ENCODE measurements at places on chromosomes 3 and 15.

GRCh38 chr3:177833332-177833731 lies 636.0 kb upstream of the TBL1XR1 start:
- no peaks in the 10 kb centered on the region for H3K36me3 ChIP-seq
- H3K27me3 ChIP-seq, result no peaks in the 10 kb centered on the region
- DNase-seq, result no peak
- H3K27ac ChIP-seq, result no peak overlapping the region
- peaks cover 4% of the 10 kb centered on the region for H3K4me1 ChIP-seq

DNA sequence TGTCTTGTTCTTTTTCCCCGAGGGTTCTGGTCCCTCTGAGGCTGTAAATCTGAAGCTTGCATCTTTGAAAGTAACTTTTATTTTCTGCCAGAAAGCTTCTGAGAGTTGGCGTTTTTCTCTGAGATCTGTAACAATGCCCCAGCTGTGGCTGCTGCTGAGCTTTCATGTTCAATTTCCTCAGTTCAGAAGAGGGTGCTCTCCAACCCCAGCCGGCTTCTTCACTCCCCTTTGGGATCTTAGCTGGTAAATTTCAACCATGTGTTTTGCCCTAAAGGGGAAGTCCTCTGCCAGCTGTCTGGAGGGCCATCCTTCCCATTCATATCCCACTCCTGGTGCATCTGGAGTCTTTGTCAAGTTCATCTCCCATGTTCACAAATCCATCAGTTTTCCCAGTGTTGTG lies 18.3 kb upstream of the CFAP100 start:
- no peak overlapping the region for H3K4me3 ChIP-seq
- DNase-seq, result no peak
- peaks cover 16% of the 10 kb centered on the region for H3K27me3 ChIP-seq

- H3K4me3 ChIP-seq, result no peak overlapping the region
- no peaks in the 10 kb centered on the region for H3K36me3 ChIP-seq
- no peaks in the 10 kb centered on the region for H3K4me1 ChIP-seq
- no peak for DNase-seq
- H3K27me3 ChIP-seq, result peaks cover 17% of the 10 kb centered on the region
- no peak overlapping the region for H3K27ac ChIP-seq
Observed at GRCh38 chr3:152828075-152828840, 6.7 kb upstream of the P2RY1 start.

GRCh38 chr3:133474817-133475216 lies 75.0 kb downstream of the BFSP2 start:
- H3K4me3 ChIP-seq, result no peak overlapping the region
- peaks cover 5% of the 10 kb centered on the region for H3K4me1 ChIP-seq
- H3K36me3 ChIP-seq, result no peaks in the 10 kb centered on the region
- H3K27ac ChIP-seq, result no peak overlapping the region
- no peak for DNase-seq

DNA sequence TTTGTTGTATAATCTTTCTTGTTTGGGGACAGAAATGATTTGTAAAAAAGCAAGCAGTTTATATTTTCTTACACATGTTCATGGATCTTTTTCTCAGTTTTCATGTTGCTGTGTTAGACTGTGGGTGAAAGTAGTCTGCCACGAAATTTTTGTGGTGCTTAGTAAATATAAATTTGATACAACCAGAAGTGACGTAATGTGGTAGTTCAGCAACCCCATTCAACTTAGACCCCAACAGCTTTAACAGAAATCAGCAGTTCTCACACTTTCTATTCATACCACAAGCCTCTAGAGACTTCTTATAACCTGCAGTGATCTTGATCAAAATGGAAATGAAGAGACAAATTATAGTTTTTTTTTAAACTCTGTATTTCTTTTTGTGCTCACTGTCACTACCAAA lies 120.2 kb upstream of the IGSF10 start:
- H3K27me3 ChIP-seq, result peaks cover 3% of the 10 kb centered on the region
- no peak overlapping the region for H3K4me3 ChIP-seq
- H3K36me3 ChIP-seq, result no peaks in the 10 kb centered on the region
- H3K4me1 ChIP-seq, result no peaks in the 10 kb centered on the region
- DNase-seq, result no peak
- H3K27ac ChIP-seq, result no peak overlapping the region

GRCh38 chr3:134817297-134817696 lies 22.2 kb downstream of the EPHB1 start:
- no peaks in the 10 kb centered on the region for H3K36me3 ChIP-seq
- DNase-seq, result no peak
- no peaks in the 10 kb centered on the region for H3K4me1 ChIP-seq
- H3K4me3 ChIP-seq, result no peak overlapping the region
- H3K27me3 ChIP-seq, result peaks cover 8% of the 10 kb centered on the region

GRCh38 chr3:188049606-188050530 lies 104.1 kb upstream of the LPP start:
- H3K27me3 ChIP-seq, result peaks cover 18% of the 10 kb centered on the region
- H3K36me3 ChIP-seq, result no peaks in the 10 kb centered on the region
- DNase-seq, result peak; percentile 62
- peak overlapping the region; percentile 22 for H3K27ac ChIP-seq
- H3K4me1 ChIP-seq, result peaks cover 23% of the 10 kb centered on the region
- H3K4me3 ChIP-seq, result peak overlapping the region; percentile 61

DNA sequence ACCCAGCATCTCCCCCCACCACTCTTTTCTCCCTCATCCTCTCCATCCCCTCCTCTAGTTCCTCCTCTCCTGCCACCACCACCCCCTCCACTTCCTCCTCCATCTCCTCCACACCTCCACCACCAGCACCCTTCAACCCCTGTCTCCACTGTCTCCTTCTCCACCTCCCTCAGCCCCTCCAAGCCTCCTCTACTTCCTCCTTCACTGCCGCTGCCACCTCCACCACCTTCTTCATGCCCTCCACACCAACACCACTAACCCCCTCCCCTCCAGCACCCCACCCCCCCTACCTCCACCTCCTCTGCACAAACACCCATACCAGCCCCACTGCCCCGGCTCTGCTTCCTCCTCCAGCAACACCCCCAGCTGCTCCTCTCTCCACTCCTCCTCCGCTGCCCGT lies 88.0 kb downstream of the HES1 start:
- peaks cover 12% of the 10 kb centered on the region for H3K4me1 ChIP-seq
- H3K27me3 ChIP-seq, result peaks cover 35% of the 10 kb centered on the region
- no peak for DNase-seq
- H3K4me3 ChIP-seq, result no peak overlapping the region

- no peaks in the 10 kb centered on the region for H3K4me1 ChIP-seq
- no peak overlapping the region for H3K4me3 ChIP-seq
- no peak overlapping the region for H3K27ac ChIP-seq
- peaks cover 7% of the 10 kb centered on the region for H3K27me3 ChIP-seq
- DNase-seq, result no peak
Observed at GRCh38 chr15:87732976-87733375, 523.6 kb downstream of the NTRK3 start.

DNA sequence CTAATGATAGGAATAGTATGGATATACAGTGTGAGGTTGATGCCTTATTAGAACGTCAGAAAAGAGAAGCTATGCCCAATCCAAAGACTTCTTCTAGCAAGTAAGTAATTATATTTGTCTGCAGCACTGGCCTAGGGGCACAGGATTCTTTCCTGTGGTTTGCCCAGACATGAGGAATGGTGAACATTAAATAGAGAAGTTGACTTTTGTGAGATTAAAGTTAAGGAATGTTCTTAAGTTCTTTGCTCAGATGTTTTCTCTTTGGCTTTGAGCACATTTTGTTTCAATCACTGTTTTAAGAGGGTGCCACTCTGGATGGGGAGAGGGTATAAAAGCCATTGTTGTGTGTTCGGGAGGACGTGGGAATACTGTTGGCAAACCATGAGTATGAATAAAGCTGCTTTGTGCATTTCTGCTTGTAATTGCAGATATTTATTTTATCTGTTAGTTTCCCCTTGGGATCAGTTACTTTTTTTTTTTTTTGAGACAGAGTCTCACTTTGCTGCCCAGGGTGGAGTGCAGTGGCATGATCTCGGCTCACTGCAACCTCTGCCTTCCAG lies 8.3 kb downstream of the KIF23 start:
- H3K4me3 ChIP-seq, result no peak overlapping the region
- H3K27ac ChIP-seq, result no peak overlapping the region
- H3K36me3 ChIP-seq, result peaks cover 17% of the 10 kb centered on the region
- DNase-seq, result no peak
- no peaks in the 10 kb centered on the region for H3K27me3 ChIP-seq
- peaks cover 3% of the 10 kb centered on the region for H3K4me1 ChIP-seq

- no peaks in the 10 kb centered on the region for H3K36me3 ChIP-seq
- DNase-seq, result no peak
- H3K4me1 ChIP-seq, result no peaks in the 10 kb centered on the region
Observed at GRCh38 chr3:179098388-179099077, 26.9 kb upstream of the ZMAT3 start.

GRCh38 chr15:38886315-38887163 lies 321.9 kb upstream of the RASGRP1 start:
- H3K27me3 ChIP-seq, result peaks cover 27% of the 10 kb centered on the region
- H3K36me3 ChIP-seq, result no peaks in the 10 kb centered on the region
- no peaks in the 10 kb centered on the region for H3K4me1 ChIP-seq
- H3K27ac ChIP-seq, result no peak overlapping the region
- H3K4me3 ChIP-seq, result no peak overlapping the region

GRCh38 chr3:64093825-64094712 lies 70.8 kb upstream of the PSMD6 start:
- no peaks in the 10 kb centered on the region for H3K4me1 ChIP-seq
- no peak for DNase-seq
- H3K27ac ChIP-seq, result no peak overlapping the region

GRCh38 chr3:16801698-16802097 lies 83.1 kb upstream of the PLCL2 start:
- no peak overlapping the region for H3K4me3 ChIP-seq
- H3K27me3 ChIP-seq, result peaks cover 9% of the 10 kb centered on the region
- no peaks in the 10 kb centered on the region for H3K36me3 ChIP-seq
- no peak for DNase-seq

DNA sequence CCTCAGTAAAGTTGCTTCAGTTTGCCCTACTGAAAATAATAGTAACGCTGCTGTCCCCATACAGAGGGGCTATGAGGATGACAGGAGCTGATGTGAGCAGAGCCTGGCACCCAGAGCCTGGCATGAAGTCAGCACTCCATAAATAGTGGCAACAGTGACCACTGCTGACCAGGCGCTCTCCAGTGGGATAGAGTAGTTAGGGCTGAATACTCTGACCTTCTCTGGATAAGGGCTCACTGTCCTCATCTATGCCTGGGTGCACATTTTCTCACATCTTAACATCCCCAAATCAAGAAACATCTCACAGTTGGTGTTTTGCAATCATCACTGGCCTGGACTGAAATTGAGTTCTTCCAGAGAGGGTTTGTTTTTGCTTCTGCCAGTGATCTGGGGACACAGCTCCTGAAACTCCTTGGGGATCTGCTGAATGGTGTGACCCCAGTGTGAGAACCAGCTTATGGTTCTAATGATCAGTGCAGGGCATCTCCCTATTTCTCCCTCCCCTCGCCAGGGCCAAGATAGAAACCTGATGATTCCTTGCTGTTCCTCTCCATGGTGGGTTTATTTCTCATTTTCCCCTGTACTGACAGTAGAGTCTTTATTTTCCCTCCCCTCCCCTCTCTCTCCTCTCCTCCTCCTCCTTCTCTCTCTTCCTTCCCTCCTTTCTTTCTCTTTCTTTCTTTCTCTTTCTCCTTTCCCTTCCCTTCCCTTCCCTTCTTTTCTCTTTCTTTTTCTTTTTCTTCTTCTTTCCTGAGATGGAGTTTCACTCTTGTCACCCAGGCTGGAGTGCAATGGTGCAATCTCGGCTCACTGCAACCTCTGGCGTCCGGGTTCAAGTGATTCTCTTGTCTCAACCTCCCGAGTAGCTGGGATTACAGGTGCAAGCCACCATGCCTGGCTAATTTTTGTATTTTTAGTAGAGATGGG lies 3.5 kb upstream of the PCSK6 start:
- H3K4me3 ChIP-seq, result no peak overlapping the region
- peaks cover 62% of the 10 kb centered on the region for H3K27me3 ChIP-seq
- no peak overlapping the region for H3K27ac ChIP-seq
- H3K4me1 ChIP-seq, result peaks cover 3% of the 10 kb centered on the region
- H3K36me3 ChIP-seq, result no peaks in the 10 kb centered on the region

- H3K4me3 ChIP-seq, result peak overlapping the region; percentile 77
- peaks cover 47% of the 10 kb centered on the region for H3K36me3 ChIP-seq
- peak overlapping the region; percentile 87 for H3K27ac ChIP-seq
- no peaks in the 10 kb centered on the region for H3K27me3 ChIP-seq
- DNase-seq, result no peak
Observed at GRCh38 chr3:4805662-4806061, 173.6 kb upstream of the BHLHE40 start.

DNA sequence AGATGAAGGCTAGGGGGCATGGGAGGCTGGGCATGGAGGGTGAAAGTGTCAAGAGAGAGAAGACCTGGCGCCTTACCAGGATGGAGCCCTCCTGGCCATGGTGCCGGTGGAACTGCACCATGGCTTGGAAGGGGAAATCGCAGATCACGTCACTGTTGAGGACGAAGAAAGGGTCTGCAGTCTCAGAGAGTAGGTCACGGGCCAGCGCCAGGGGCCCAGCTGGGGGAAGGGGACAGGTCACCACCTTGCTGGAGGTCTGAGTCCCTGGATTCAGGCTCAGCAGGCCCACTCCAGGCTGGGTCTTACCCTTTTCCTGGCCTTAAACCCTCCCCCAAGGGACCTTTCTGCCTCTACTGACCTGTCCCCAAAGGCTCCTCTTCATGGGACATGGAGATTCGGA lies 855 bp downstream of the GMPPB start:
- peaks cover 38% of the 10 kb centered on the region for H3K4me1 ChIP-seq
- H3K27ac ChIP-seq, result peak overlapping the region; percentile 93
- no peak for DNase-seq
- no peaks in the 10 kb centered on the region for H3K36me3 ChIP-seq
- H3K4me3 ChIP-seq, result peak overlapping the region; percentile 89

- DNase-seq, result no peak
- no peak overlapping the region for H3K27ac ChIP-seq
- H3K4me3 ChIP-seq, result no peak overlapping the region
Observed at GRCh38 chr3:53182764-53183355, 21.9 kb downstream of the PRKCD start.

DNA sequence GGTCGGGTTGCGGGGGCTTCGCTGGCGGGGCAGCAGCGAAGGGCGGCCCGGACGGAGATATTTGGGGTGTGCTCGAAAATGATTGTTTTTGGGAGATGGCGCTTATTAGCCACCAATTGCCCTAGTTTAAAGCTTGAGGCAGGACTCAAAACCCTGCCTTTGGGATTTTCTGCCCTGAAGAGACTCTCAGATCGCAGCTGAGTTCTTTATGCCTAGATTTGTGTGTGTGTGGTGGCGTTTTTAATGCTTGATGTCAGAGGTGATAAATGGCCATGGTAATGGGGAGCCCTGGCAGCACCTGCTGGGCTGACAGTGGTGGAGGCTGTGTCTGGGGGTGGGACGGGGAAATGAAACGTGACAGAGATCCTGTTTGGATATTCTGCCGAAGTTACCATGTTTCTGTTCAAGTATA lies 604 bp downstream of the KCTD6 start:
- H3K36me3 ChIP-seq, result no peaks in the 10 kb centered on the region
- peak overlapping the region; percentile 73 for H3K27ac ChIP-seq
- peak overlapping the region; percentile 94 for H3K4me3 ChIP-seq
- peaks cover 10% of the 10 kb centered on the region for H3K27me3 ChIP-seq

- H3K4me3 ChIP-seq, result no peak overlapping the region
- peaks cover 10% of the 10 kb centered on the region for H3K36me3 ChIP-seq
- H3K27ac ChIP-seq, result no peak overlapping the region
Observed at GRCh38 chr3:47469616-47470015, 6.1 kb downstream of the SCAP start.

All from natural killer cell treated with Interleukin-12 subunit alpha and Interleukin-12 subunit beta and Interleukin-15 and Interleukin-18, amount 100 ng/mL, for 72 hours (primary cell).